Cardiac septum (tissue), 1 donor: ENCODE measurements at places on chromosomes 6 and 20.

GRCh38 chr6:3749977-3750316, 1.6 kb downstream of the PXDC1 start:
- DNase-seq, result no peak

- no peak for DNase-seq
These were observed 132.4 kb upstream of the ARMC2 start for GRCh38 chr6:108715832-108716231.

DNA sequence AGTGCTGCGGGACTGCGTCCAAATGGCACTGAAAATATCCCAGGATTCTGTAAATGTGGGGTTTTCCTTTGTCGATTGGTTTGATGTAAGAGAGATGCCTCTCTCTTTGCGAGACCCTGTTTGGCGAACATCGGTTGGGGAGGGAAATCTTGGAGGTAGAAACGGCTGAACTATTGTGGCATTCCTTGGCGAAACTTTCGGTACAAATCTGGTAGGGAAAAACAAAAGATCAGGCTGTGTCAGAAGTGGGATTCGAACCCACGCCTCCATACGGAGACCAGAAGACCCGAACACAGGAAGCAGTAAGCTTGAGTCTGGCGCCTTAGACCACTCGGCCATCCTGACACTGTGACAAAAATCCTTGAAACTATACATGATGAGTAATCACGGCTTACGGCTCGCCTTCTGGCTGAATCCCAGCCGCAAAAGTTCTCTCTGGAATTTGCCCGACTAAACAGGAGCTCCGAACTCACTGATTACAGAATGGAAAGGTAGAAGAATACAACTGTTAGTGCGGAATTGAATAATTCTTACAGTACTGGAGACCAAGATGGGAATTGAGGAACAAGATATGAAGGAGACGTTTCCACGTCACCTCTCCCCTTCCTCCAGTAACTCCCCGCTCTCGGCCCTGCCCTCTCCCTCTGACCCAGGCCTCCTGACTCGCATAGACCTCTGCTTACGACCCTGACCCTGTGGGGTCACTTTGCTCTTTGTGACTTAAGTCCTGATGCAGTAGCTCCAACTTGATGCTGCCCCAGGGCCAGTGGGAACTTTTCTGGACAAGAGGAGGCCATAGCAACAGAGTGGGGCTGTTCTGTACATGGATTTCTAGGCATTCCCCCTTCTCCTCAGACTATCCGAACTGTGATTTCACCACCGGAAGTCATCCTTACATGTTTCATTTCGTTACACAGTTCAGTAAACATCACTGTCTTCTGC, 132.8 kb upstream of the ZNF184 start:
- no peak for DNase-seq

DNA sequence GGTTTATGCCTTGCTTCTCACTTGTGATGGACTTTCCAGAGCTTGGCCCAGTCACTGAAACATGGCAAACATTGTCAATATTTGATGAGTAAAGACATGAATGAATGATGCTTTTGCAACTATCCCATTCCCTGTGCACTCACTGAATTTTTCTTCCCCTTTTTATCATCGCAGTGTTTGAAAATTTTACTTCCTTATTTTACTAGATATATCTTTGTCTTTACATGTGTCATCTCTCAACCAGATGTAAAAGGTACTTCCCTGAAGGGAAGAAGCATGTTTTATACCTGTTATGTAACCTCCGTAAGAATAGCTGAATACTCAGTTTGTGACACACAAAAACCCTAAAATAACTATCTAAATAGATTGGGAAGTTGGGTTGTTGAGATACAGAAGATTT, 544.7 kb upstream of the FLRT3 start:
- no peak for DNase-seq

DNA sequence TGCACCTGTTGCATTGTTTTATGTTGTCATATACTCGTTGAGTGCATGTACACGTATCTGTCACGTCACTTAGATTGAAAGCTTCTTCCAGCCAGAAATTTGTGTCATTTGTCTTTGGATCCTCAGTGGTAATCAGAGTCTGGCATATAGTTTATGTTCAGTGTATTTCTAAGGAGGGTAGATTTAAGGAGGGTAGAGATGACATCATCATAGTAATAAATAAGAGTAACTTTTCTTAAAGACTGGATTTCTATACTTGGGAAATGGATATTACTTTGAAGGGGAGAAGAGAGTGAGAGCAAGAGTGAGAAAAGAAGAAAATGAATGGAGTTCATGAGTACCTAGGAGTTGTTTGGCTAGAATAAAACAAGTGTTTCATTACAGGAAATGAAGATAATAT, 255.0 kb upstream of the SASH1 start:
- no peak for DNase-seq

GRCh38 chr20:60244373-60245146, 286.3 kb downstream of the CDH26 start:
- DNase-seq, result no peak

- DNase-seq, result no peak
These were observed 20.7 kb upstream of the SH3BGRL2 start for GRCh38 chr6:79610306-79611009.

- DNase-seq, result no peak
These were observed 15.0 kb upstream of the IFNGR1 start for GRCh38 chr6:137233911-137234863.

GRCh38 chr20:32680544-32681174, 6.9 kb upstream of the C20orf203 start:
- no peak for DNase-seq

DNA sequence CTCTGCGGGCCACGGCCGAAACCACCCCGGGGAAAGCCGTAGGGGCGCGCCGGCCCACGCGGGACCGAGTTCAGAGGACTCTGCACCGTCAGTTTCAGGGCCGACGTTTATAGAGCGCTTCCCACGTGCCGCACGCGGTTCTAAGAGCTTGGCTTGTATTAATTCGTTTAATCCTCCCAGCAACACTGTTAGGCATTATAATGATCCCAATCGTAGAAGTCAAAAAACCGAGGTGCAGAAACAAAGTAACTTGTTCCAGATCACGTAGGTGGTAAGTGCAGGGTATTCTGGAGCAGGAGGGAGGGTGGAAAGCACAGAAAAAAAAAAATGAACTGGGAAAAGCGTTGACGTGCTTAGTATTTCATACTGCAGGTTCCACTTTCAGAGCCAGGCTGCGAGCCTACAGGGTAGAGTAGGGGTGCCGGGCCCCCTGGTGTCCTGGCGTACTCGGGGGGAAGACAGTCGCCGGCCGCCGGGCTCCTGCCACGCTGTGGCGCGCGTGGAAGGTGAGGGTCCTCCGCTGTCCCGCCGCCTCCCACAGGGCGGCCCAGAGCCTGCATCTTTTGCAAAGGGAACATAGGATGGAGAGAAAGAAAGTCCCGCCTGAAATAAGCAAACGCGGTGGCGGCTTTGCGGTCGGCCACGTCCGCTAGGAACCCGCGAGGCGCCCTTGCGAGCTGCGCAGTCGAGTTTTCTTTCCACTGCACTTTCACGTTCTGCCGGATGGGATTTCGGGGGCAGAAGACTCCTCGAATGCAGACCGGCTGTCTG, 10.2 kb upstream of the FOXF2 start:
- DNase-seq, result no peak

DNA sequence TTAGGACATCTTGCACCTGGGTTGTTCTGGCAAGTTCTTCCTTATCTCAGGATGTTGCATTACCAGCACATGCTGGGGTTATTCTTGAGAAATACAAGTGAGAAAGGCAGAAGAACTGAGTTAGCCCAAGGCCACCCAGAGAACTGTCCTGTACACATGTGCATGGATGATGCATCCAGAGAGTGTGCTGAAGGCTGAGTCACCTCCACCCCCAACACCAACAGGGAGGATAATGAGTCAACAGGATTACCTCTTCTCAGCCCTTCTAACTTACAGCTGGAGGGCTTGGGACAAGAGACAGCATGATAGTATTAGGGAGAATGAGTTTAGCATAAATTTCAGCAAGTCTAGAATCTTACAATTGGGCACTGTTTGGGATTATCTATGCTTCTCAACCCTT, 8.5 kb downstream of the SCGN start:
- no peak for DNase-seq

- DNase-seq, result no peak
These were observed 505.0 kb downstream of the PRKN start for GRCh38 chr6:162222521-162222920.
